ENCODE measurements at places on chromosomes 13 and 19.

DNA sequence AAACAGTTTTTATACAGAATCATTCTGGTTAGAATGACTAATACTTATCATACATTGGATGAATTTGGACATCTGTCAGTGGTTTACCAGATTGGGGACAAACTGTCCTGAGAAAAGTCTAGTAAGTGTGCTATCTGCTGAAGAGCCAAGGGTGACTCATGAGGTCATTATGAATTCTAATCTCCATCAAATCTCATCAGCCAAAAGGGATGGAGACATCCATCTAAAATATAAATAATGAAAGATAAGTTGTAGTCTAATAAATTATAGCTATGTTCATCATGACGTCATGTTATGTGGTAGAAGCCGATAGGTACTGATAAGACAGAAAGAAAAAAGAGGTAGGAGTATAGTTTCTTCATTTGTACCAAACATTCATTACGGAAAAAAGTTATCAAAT lies 804.4 kb downstream of the PCDH9 start:
- no peak for DNase-seq

DNA sequence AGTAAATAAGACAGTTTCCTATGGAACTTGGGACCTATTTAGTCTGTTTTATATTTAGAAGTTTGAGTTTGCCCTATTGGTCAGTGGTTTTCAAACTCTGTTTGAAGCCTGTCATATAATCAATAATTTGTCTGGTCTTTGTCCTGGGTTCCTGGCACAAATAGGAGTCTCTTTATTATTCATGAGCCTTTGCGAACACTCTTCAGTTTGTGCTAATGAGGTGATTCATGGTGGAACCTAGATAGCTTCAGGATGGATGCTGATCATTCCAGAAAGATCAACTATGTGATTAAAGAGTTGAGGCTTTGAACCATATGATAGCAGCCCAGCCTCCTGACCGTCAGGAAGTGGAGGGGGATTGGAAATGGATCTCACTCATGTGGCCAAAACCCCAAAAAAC lies 10.0 kb upstream of the VWA8 start:
- no peak for DNase-seq

DNA sequence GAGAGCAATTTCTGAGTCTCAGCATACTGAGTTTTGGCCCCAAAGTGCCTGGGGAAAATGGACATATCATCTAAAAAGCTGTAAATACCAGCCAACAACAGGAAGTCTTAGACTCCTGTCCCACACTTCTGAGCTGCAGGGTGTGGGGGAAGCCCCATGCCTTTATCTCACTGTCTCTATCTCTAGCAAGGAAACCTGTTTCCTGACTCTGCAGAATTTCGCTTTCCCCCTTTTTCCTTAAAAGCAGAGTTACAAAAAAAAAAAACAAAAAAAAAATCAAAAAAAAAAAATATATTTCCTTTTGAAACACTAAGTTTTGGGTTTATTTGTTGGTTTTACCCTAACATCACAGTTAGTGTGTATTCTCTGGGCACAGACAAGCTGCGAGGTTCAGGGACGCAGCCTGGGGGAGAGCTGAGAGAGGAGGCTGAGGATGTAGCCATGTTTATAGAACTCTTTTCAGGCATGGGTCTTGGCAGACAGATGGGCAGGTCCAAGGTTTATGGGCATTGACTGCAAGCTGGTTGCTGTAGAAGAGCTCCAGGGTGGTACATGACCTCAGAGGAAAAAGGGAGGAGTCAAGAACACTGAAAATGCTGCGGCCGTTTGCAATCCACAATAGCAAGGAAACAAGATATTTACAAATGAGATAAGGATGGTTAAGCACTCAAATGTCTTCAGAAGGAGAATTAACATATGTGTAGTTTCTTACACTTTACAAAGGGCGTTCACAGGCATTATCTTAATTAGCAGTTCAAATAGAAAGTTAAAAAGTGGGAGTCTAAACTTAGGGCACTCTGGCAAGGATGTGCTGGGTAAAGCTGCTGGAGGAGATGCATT lies 4.9 kb downstream of the MBNL2 start:
- no peak for DNase-seq

- no peak for DNase-seq
These were observed 7.9 kb upstream of the PEAK3 start for GRCh38 chr19:2289714-2290435.

DNA sequence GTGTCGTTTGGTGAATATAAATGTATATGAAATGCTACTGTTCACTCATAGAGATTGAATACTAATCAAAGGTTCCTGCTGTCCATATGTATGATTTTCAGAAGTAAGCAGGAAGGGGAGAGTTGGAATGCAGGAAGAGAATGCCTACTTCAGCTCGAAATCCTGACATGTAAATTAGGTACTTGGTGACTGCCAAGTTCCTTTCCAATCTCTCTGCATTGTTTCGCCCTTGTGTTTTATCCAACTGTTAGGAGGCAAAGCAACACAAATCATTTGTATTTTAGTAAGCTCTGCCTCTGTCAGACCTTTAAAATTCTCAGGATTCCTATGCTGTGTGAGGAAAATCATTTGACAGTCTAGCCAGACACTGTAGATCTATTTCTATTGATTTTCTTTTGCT lies 9.0 kb downstream of the STARD13 start:
- DNase-seq = no peak

DNA sequence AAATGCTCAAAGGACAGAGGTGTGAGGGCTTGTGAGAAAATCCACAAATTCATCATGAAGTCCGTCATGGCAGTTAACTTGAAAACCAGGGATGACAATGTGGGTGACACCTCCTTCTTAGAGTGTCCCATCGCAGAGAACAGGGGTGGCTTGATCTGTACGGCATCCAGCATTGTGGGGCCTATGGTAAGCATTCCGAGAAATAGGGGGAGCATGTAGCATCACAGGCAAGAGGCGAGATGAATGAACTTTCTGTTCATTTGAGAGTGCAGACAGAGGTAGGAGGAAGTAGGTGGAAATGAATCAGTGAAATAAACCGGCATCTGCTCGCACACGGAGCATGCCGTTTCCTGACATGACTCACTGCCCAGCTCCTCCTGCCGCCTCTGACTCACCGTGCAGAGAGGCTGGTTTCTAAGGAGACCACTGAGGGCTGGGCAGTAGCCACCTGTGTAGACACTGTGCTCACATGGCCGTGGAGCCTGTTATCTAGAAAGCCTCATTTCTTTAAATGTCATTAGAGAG lies 339.0 kb downstream of the RFC3 start:
- DNase-seq = peak; percentile 68

- no peak for DNase-seq
These were observed 911.7 kb upstream of the SLITRK6 start for GRCh38 chr13:86710896-86711295.

GRCh38 chr13:35675651-35676050 lies 199.2 kb upstream of the MAB21L1 start:
- no peak for DNase-seq

GRCh38 chr19:2055931-2056836 lies 5.1 kb upstream of the MKNK2 start:
- DNase-seq = no peak

DNA sequence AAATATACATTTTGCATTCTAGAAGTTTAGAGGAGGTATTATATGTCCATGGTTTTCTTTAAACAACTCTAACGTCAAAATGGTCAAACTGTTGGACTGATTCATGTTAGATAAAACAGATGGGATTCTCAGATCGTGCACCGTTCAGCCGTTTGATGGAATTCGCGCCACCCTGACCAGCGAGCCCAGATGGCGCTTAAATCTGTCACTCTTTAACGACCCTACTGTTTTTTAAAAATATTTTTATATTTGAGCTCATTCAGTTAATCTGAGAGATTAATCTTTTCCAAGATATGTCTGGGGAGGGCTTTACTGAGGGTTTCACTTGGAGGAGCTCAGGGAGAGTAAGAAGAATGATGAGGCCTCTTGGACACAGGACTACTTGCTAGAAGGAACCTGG lies 164.4 kb downstream of the TM9SF2 start:
- DNase-seq = no peak

GRCh38 chr19:15288146-15288963 lies 44.0 kb downstream of the BRD4 start:
- DNase-seq = no peak

DNA sequence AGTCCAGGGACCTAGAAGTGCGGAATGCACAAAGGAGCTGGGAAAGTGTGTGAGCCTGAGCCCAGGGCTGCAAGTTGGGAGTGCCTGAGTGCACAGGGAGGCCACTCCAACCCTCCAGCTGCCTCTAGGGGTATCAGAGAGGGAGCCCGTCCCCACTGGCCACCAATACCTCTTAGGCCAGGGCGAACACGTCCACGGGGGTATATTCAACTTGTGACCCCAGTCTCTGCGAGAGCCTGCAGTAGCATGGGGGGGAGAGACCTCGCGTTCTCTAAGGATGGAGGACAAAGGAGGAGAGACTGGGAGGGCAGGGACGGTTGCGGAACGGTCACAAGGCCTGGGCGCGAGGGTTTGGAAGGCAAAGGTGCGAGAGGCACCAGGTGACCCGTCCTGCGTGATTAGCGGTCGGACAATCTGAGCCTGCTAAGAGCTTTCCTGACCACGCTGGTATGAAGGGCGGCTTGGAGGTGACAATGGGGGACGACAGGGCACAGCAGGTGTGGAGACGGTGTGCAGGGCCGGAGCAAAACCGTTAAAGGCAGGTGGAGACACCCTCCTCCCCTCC lies 676 bp downstream of the CD320 start:
- no peak for DNase-seq

DNA sequence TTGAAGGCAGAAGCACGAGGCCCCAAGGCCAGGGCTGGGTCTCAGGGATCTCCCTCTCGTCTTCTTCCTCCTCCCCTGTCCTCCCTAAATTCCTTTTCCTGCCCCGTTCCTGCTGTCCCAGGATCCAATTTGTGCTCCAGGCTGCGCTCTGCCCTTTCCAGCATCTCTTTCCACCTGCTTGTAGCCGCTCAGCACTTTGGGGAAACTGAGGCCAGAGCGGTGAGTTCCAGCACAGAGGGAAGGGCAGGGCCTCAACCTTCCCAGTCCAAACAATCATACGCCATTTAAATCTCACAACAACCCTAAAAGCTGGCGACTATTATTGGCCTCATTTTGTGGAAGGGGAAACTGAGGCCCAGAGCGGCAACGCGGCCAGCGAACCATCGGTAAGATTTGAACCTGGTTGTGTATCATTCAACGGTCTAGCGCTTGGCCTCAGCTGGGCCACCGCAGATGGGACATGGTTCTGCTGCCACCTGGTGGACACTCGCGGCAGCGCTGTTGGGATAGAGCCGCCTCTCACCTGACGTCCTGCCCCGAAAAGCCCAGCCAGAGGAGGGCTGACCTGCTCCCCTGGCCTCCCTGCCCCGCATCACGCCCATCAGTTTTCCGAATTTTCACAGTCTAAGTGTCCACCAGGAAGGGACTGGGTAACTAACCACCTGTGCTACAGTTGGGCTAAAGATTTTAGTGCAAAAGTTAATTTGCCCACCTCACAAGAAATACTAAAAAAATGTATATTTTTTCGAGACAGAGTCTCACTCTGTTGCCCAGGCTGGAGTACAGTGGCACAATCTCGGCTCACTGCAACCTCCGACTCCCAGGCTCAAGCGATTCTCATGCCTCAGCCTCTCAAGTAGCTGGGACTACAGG lies 4.2 kb upstream of the RPL18A start:
- DNase-seq = no peak

DNA sequence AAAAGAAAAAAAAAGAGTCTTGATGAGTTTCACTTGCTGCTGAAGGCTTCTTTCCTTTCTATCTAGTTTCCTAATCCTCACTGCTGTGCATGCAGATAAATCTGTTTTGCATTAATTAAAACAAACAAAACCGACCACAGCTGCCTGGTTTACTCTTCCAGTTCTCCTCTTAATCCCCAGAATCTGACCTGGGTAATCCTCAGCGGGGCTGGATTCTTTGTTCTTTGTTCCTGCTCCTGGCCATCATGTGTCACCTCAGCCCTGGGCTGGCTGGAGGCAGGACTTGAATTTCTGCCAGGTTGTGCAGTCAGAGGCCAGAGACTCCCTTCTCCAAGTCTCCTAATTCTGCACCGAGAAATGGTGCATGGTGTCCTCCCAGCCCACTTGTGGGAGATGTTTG lies 52.2 kb upstream of the CYP4F8 start:
- DNase-seq = no peak

- no peak for DNase-seq
These were observed 59.3 kb downstream of the TSHZ3 start for GRCh38 chr19:31289976-31290375.

DNA sequence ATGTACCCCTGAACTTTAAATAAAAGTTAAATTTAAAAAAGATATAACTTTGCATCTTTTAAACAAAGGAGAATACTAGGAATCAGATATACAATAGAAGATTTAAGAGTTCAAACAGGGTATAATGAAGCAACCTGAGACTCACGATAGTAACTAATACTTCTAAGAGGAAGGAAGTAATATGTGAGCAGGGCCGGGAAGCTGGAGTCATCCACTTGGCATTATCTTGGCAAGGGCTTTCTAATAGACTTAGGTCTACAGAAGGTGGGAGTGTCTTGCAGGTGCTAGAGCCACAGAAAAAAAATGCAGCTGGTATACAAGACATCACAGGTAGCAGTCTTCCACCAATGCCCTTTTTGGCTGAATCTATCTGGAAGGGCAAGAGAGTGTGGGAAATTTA lies 231.9 kb downstream of the KCTD12 start:
- no peak for DNase-seq

- no peak for DNase-seq
These were observed 26.5 kb downstream of the RANBP3 start for GRCh38 chr19:5951338-5951861.

GRCh38 chr19:14033946-14034345 lies 2.4 kb downstream of the IL27RA start:
- no peak for DNase-seq

DNA sequence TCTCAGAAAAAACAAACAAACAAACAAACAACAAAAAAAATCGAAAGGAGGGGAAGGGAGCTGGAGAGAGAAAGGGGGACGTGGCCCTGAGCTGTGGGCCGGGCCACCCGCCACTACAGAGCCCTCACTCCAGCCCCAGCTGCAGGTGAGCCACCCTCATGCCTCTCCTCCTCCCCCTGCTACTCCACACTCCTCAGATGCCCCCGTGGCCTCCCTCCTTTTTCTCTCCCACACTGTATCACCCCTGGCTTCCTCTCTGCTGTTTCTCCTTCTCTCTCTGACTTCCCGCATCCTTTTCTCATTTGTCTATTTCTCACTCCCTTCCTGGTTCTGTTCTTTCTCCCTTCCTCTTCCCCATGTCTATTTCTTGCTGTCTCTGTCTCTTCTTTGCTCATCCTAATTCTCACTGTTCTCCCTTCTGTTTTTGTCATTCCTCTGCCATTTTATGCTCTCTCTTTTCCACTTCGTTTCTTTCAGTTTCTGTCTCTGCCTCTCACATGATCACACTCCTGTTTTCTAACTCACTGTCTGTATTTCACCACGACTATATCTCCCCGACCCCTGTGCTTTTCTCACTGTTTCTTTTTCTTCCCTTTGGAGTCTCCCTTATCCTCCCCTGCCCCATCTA lies 2.7 kb downstream of the KLK2 start:
- no peak for DNase-seq

- no peak for DNase-seq
These were observed 1779.6 kb upstream of the PRR20A start for GRCh38 chr13:55361141-55361540.

GRCh38 chr13:99916366-99917103 lies 55.0 kb downstream of the ZIC5 start:
- peak; percentile 23 for DNase-seq

GRCh38 chr13:29597246-29597645 lies 1.8 kb upstream of the SLC7A1 start:
- no peak for DNase-seq

GRCh38 chr13:74682746-74683145 lies 548.5 kb upstream of the KLF12 start:
- DNase-seq = no peak

GRCh38 chr13:112722433-112723263 lies 32.8 kb downstream of the ATP11A start:
- peak; percentile 59 for DNase-seq

All from HS-27A (cell line).